ENCODE measurements at places on chromosomes 12 and 14.

- no peak for DNase-seq
These were observed 5.3 kb upstream of the SERPINA5 start for GRCh38 chr14:94575730-94576585.

DNA sequence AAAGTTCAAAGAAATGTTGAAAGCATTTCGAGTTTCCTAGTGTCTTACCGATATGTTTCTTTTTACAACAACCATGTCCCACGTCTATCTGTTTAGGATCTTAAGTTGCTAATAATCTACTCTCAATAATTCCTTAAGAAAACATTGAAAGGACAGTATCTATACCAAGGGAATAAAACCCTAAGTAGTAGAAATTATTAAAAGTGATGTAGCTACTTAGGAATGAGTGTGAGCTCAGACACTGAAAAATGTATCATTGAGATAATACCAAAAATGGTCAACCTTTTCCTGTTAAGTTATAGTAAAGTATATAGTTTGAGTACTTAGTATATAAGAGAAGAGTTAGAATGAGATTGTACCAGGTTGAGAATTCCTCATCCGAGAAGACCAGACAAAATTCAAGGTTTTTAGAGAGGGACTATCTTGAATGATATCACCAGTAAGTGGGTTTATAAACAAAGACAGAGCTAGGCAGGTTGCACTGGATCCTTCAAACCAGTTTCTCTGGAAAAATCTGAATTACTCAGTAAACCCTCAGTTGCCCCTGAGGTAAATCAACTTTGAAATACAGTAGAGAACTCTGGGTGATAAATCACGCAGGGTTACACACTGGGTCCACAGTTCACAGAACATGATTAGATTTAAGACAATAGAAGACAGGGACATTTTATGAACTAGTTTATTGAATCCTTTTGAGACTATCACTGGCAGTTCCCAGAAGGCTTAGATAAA is 96.8 kb downstream of the ERGIC2 start:
- no peak for DNase-seq

- DNase-seq, result no peak
These were observed 103.7 kb downstream of the TBX3 start for GRCh38 chr12:114580306-114580705.

DNA sequence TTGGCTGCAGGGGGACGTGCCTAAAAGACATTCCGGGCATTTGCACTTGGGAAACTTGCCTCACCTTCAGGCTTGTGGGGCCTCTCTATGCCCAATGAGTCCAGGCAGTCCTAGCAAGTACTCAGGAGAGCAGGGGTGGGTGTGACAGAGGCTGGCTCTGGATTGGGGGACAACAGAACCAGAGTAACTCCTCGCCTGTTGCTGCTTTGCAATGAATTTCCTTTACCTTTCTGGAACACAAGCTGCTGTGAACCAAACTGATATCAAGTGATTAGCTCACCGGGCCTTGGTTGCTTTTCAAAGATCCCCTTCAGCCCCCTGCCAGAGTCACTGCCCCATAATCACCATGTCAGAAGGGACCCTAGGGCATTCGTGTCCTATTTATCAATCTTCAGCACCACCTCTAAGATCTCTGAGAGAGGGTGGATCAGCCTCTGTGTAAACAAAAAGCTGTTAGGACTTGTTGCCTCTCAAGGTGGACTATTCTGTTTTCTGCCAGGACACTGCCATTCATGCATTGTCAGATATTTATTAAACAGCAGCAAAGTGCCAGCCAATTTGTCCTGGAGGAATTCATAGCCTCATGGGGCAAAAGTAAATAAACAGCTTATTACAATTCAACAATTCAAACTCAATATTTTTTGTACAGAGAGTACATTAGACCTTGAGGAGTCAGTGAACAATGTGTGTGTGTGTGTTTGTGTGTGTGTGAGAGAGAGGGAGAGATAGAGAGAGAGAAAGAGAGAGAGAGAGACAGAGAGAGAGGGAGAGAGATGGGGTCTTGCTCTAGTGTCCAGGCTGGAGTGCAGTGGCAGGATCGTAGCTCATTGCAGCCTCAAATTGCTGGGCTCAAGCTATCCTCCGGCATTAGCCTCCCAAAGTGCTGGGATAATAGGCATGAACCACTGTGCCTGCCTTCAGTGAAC is 11.3 kb downstream of the NFATC4 start:
- DNase-seq, result no peak

DNA sequence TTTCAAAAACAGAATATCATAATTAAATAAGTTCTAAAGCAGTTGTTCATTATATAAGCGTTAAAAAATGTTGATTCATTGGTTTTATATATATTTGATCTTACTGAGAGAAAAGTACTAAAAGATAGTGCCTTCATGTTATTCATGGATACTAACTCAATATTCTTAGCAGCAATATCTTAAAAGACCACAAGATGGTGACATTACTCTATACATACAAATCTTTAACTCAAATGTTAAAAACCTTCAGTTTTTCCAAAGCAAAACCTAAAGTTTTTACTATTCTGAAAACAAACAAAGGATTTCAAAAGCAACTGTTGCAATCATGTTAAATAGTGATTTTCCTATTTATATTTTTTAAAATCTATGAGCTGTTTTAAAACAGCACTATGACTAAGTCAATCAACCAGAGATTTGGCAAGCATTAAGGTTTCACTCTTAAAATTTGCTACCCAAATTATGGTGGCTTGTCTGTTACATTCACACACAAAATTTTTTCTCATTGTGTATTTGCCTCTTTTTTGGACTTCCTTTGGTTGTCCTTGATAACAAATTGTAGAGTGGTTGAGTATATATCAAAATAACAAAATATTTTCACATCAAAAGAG is 50.1 kb upstream of the RERGL start:
- DNase-seq, result no peak

DNA sequence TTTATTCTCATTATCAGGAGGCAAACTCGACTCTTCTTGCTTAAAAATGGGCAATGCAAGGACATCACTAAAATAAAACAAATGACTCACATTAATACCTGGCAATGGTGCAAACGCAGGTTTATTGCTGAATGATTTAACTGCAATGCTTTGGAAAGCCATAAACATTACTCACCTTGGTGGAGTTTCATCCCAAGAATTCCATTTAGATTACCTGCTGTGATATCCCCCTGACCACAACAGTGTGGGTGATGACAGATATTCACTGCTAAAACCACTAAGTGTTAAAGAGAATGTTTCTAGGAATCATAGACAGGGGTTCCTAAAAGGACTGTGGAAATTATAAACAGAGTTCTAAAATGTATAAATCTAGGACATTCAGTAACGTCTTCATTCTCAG is 35.3 kb upstream of the CSRNP2 start:
- DNase-seq, result no peak

DNA sequence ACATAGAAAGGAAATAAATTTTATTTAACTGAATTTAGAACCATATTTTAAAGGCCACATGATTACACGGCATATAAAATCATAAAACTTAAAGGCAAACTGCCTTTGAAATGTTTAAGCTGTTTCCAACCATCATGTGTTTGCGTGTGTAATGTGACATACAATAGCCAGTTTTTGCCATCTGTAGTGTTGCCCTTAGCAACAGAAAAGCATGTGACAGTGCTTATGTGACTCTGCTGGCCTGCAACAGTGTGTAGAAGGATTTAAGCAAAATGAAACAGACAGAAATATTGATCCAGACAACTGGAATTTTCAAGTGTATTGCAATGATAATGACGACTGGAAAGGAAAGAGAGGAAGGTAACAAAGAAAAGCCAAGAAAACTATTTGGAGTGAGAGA is 49.5 kb downstream of the TSPAN19 start:
- no peak for DNase-seq

GRCh38 chr12:3869865-3870264 is 3.3 kb downstream of the PARP11 start:
- DNase-seq, result no peak

GRCh38 chr14:76426161-76426696 is 50.3 kb downstream of the ESRRB start:
- DNase-seq, result no peak

GRCh38 chr12:31589904-31590641 is 863 bp downstream of the DENND5B start:
- DNase-seq, result no peak

DNA sequence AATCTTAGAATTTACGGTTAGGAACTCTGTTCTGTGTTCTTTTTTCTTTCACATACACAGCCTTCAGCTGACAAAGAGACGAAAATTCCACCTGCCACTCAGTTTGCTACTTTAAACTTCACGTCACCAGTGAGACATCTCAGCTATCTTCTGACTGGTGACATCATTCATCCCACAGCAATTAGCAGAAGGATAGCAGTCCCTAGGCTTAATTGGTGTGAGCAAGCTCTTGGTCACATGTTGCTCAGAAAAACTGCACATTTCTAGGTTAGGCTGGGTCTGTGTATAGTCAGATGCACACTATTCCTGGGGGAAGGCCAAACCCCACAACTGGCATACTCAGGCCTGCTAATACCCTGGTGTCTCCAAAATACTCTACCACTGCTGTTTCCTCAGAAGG is 23.9 kb downstream of the SLC7A7 start:
- DNase-seq, result no peak
